ENCODE measurements at places on chromosomes 7 and 10.

- DNase-seq = no peak
These were observed 20.9 kb downstream of the PLAC9 start for GRCh38 chr10:80153460-80153859.

GRCh38 chr7:40608321-40609075 lies 473.7 kb downstream of the SUGCT start:
- no peak for DNase-seq

- no peak for DNase-seq
These were observed 84.1 kb downstream of the DOCK4 start for GRCh38 chr7:112122144-112122543.

DNA sequence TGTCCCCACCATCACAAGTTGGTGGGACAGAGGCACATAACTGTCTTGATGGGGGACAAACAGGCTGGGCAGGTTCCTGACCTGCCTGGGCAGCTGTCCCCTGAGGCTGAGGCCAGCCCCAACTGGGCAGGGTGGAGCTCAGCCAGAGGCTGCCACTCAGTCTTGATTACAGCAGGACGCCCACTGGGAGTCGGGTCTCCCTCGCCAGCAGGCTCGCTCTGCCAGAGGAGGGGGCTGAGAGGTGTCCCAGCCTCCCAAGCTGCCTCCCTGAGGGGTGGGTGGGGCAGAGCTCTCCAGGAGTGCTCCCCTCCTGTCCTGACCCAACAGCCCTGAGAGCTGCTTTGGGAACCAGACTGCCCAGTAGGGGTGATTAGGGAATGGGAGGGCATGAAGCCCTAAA lies 1.8 kb upstream of the CAMK2G start:
- DNase-seq = no peak

DNA sequence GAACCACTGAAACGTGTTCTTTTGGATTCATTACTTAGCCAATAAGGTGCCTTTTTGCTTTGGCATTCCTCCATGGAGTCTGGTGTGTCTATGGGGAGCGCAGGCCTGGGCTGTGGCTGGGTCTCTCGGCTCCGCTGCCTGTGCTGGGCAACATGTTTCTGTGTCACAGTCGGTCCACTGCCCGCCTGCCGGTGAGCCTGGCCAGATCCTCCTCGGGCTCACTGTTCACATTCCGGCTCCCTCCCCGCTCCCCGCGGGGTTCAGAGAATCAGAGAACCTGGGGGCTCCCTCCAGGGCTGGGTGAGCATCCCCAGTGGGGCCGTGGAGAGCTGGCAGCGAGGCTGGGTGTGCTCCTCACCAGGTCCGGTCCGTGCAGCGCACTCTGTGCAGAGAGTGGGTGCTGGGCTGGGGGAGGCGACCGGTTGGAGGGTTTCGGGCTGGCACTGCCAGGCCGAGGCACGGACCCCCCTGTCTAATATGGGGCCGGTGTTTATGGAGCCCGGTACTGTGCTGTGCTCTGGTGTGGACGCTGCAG lies 70.4 kb downstream of the INPP5A start:
- DNase-seq = no peak

DNA sequence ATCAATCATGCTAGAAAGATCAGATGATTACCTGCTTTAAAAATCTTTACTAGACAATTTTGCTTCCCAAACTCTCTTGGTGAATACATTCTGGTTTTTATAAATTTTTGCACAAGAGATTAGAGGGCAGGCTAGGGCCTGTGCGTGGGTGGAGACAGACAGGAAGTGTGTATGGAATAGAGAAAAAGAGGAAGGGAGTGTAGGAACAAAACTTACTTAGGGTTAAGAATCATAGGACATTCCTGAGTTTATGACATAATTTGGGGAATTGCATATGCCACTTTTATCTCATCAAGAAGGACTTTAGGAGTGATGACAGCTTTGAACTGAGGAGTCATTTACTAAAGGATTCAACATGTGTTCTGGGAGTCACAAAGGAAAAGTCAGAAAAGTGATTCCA lies 31.3 kb downstream of the LAMB1 start:
- no peak for DNase-seq

- DNase-seq = no peak
These were observed 40.9 kb downstream of the FRMPD2 start for GRCh38 chr10:48233559-48234005.

GRCh38 chr7:80607136-80607535 lies 31.3 kb upstream of the CD36 start:
- no peak for DNase-seq

GRCh38 chr10:116752969-116753665 lies 10.8 kb upstream of the HSPA12A start:
- no peak for DNase-seq

DNA sequence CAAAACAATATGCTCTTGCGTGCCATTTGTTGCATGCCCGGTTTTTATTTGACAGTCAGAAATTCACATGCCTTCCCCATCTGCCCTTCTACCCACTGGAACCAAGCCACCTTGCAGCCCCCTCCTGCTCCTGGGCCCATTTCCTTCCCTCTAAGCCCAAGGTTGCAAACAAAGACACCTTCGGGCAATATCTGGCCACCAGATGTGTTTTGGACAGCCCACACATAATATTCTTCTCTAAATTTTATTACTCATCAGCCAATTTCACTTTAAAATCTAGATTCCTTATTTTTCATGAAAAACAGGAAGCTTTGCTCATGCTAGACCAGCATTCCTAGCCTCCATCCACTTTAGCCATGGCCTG lies 18.2 kb upstream of the C10orf105 start:
- DNase-seq = no peak

DNA sequence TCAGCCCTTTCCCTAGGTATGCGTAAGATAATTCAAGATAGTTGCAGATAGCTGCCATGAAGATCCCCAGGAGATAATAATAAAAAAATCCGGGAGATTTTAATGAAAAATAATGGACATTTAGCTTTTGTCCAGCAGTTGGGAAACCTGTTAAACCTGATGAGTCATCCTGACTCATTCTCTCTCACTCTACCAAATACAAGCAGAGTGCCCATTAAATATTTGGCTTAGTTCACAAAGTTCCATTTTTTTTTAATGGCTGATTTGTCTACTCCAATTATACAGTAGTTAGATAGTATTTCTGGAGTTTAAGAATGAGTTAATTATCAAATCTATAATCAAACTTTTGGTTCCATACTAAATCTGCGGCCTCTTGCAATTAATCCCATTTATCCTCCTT lies 2.1 kb upstream of the SHTN1 start:
- DNase-seq = no peak

DNA sequence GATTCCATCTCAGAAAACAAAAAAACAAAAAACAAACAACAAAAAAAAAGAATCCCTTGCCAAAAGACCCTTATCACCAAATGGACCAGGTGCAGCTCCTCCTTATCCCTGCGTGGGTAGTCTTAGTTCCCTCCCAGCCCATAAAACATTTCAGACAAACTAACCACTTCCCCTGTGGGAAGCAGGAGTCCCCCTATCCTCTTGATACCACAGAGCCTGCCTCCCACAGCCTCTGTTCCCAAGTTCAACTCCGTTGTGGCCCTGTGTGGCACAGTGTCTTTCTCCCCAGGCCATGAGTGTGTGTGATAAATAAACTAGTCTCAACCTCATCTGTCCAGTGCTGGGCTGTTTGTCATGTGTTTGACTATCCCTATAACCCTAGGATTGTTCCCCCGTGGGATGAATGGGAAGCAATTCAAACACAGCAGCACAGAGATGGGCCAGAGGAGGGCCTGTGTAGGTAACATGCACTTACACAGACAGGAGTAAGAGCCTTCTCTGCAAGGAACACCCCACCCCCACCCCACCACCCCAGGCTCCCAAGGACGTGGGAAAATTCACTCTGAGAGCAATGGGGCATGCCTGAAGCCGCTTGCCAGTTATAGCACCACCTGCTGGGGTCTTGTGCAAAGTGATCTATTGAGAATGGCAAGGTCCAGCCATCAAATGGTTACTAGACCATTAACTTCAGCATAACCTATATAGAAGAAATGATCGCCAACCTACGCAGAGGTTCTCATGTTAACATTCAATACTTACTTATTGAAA lies 147.1 kb upstream of the GHITM start:
- no peak for DNase-seq

DNA sequence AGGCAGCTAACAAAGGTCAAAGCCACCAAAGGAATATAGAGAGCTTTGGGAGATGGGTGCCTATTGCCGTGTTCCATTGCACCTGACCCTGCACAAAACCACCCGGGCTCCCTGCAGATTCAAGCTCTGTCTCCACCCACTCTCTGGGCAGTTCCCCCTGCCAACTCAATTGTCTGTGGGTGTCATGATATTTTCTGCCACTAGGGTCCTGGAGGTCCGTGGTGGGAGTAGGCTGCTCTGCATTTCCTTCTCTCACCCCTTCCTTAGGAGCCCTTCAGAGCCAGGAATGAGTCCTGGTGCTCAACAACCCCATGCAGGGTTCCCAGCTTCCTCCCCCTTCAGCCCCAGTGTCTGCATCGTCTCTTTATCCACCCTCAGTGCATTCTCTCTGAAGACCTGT lies 34.1 kb downstream of the PNLIPRP2 start:
- no peak for DNase-seq

- no peak for DNase-seq
These were observed 202.1 kb downstream of the MBL2 start for GRCh38 chr10:52570490-52570889.

- DNase-seq = no peak
These were observed 45.7 kb downstream of the BPGM start for GRCh38 chr7:134692344-134692705.

DNA sequence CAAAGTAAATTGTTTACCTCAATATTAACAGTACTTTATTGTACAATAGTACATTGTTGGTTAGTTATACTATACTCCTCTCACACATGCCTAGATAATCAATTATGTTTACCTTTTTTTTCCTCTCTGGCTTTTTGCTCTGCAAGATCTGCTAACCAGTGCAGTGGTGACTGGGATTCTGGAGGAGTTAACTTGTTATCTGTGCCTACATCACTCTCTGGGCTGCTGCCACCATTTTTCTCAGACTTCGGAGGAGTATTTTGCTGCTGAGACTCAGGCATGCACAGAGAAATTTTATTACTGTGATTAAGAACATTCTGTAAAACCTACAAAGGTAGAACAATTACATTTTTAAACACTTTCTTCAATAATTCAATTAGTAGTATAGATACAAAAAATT lies 59.7 kb downstream of the NRBF2 start:
- DNase-seq = no peak

DNA sequence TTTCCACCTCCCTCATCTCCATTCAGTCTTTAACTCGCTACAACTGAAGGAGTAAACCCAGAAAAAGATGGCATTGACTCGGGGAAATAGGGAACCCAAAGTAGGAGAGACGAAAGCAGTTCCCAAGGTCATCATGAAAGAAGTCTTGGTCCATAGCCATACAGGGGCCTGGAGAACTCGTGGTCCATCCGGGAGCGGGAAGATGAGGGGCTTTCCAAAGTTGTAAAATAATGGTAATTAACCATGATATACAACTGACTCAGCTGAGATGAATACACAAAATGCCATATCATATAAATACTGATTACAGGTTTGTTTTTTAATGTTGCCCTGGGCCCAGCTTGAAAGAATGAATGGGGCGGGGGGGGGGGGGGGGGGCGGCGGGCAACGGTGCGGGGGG lies 32.3 kb downstream of the RBM17 start:
- DNase-seq = no peak

- DNase-seq = no peak
These were observed 28.2 kb downstream of the INPP5F start for GRCh38 chr10:119754085-119754484.

GRCh38 chr10:14336736-14337135 lies 6.0 kb upstream of the FRMD4A start:
- no peak for DNase-seq

GRCh38 chr7:7122033-7122478 lies 60.3 kb upstream of the C1GALT1 start:
- no peak for DNase-seq

DNA sequence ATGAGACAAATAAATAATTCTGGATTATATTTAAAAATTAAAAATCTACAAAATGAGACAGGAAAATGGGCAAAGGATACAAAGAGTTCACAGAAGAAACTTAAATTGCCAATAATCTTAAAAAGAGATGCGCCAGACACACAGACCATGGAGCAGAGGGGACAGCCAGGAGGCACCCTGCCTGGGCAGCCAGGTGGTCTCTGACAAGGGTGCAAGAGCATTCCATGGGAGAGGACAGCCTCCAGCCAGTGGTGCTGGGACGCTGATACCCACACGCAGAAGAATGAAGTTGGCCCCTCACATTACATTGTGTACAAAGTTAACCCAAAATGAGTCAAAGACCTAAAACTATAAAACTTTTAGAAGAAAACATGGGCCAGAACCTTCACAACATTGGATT lies 106.3 kb downstream of the NKX6-2 start:
- DNase-seq = no peak

DNA sequence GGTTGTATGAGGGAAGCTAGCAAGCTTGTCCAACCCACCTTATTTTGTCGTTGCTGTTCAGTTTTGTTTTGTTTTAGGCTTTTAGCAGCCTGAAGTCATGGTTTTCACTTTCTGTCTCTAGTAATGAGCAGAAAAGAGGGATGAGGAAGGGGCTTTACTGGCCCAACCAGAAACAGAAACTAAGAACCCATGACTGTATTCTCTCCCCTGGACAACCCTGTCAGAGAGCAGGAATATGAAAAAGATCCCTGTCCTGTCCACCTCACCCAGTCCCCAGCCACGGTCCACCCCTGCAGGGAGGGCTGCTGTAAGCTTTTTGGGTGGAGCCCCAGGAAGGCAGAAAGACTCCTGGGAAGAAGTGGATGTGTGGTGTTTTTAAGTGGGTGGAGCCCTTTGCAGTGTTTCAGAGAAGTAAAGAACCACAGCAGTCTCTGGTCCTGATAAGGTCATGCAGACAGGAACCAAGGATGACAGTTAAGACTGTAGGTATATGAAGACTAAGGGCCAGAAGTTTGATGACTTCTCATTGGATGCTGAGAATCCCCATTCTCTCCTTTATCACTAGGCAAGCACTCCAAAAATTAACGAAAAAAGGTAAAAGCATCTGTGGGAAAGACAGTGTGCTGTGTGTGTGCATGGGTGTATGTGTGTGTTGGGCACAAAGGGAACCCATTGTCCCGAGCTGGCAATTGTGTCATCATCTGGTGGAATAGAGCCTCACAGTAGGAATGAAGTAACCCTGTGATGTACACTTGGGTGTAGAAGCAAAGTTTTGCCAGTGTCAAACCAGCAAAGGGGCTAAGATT lies 13.8 kb downstream of the MRPL32 start:
- DNase-seq = no peak

- DNase-seq = no peak
These were observed 28.6 kb downstream of the SORBS1 start for GRCh38 chr10:95532536-95532935.

- no peak for DNase-seq
These were observed 4.6 kb upstream of the MYH16 start for GRCh38 chr7:99267841-99268576.

DNA sequence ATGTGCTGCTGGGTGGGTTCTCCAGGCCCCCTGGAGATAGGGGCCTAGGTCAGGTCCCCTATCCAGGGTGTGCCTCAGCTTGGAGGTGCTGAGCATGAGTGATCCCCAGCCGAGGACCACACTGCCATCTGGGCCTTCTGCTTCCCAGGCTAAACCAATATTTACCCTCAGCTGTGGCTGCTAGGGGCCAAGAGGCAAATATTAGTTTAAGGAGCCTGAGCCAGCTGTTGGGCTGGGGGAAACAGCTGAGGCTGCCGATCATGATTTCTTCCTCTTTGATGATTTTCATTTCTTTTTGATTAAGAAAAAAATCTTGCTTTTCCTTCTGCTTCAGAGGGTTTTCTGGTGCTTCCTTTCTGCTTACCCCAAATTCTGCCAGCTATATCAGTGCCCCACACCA lies 83.4 kb downstream of the NEURL1 start:
- DNase-seq = no peak
